ENCODE measurements at places on chromosomes 1 and 21.

DNA sequence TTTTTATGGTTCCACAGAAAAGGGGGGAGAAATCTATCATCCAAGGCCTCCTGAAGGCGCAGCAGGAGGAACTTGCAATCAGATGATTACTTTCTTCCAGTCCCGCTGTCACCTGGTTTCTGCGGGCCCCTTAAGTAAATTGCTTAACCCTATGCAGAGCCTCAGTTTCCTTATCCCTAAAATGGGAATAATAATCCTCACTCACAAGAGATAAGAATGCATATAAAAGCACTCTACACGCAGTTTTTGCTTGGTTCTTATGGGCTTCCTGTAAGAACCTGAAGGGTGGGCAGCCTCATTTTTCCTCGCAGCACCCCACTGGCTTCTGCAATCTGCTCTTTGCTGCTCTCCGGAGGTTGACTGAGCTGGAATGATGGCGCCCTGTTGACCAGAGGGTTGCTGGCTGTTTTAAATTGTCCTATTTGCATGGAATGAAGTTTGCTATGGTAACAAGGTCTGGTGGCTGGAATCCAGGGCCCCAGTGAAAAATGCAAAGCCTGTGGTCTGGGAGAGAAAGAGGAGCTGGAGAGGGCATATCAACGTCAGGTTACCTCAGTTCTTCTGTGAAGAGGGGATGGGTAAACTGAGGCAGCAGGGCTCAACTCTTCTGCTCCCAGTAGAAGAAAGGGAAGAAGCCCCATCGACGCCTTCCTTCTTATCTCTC is 1.0 kb upstream of the KAZN start:
- no peak for DNase-seq

- no peak for DNase-seq
These were observed 14.8 kb upstream of the PAQR6 start for GRCh38 chr1:156262461-156263287.

- no peak for DNase-seq
These were observed 32.4 kb downstream of the BCAR3 start for GRCh38 chr1:93649231-93649630.

DNA sequence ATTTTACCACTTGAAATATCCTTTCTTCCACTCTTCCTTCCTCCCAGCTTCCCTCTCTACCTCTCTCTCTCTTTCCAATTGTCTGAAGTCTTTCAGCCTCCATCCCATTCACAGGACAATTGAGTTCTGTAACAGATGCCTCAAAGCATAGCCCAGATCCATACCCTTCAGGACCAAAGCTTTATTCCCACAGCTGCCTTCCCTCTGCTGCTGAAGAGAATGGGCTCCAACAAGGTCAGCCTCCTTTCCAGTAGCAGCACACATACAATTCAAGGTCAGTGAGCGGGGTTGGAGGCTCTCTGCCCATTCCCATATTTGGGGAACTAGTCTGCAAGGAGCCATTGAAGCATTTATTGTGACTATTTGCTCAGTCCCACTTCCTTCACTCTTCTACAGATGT is 179.9 kb downstream of the DPYD start:
- no peak for DNase-seq

DNA sequence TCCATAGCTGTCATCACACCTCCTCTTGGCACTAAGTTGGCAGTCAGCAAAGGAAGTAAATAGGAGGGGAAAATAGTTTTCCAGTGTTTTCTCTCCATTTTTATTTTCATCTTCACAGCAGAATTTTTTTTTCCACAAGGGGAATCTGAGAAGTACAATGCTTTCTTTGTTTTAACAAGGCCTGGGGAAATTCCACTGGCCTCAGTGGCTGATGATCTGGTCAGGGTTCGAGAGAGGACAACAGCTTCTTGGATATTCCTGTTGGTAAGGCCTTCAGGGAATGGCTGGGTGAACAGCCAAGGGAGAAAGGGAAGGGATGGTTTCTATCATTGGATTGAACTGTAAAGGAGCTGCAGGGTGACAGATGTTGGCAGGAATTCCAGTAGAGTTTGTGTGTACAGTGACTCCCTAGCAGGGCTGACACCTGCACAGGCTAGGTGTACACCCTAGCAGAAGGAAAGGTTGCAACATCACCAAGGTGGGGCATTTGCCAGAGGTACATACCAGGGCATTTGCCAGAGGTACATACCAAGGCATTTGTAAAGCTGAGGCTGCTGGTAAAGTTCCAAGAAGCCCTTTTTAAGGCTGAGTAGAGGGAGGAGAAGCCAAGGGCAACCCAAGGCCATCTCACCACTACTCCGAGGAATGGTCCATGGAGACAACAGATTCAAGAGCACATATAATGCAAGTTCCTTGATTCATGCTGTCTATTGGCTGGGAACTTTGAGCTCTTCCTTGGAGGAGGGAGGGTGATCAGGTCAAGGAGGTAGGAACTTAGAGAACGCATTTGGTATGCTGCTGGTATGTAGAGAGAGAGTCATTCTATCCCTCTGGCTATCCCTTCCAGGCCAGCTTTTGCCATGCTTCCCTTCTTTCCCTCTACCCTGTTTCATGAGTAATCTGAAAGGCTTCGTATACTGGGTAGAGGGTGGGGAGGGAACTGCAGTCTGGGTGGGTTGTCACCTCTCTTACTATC is 3.1 kb downstream of the GJA5 start:
- no peak for DNase-seq

DNA sequence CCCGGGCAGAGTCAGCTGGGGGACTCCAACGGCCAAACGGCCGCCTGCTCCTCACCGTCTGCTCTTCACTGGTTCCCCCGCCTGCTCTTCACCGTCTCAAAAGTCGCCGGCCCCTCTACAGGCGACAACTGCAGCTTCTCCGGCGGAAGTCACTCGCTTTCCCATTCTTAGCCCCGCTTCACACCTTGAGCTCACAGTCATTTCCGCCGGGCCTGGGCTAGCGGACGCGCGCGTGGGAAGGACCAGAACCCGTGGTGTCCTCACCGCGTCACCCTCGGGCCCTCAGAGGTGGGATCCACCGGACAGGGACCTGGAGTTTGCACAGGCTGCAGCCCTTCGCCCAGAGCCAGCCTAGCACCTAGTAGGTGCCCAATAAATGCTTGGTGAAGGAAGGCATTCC is 27.9 kb upstream of the HJV start:
- DNase-seq = no peak

DNA sequence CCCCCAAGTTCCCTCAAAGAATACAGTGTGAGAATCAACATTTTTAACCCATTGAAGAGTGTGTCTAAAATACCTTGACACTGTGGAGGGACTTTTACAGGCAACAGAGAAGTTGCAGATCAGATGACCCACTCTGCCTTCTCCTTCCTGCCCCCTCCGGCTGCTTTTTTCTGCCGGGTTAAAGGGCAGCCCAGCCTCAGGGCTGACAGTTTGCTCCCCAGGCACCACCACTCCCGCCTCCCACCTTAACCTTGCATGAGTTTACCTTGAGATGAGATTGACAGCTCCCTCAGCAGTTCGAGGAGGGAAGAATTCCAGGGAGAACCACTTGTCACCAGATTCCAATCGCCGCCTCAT is 3.2 kb downstream of the MTHFR start:
- DNase-seq = no peak

DNA sequence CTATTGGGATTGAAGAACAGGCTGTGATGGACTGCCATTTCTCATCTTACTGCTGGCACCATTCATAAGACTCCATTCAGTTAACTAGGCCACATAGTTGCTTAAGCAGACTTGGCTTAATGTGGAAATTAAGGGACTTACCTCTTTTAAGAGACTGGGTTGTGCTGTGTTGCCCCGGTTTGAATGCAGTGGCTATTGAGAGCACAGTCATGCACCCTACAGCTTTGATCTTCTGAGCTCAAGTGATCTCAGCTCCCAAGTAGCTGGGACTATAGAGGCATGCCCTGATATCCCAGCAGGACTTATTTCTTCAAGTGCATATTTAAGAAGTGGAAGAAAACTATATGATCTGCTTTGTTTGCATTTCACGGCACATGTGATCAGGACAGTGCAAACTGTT is 181.1 kb downstream of the RASAL2 start:
- no peak for DNase-seq

- DNase-seq = no peak
These were observed 1.2 kb downstream of the SARS1 start for GRCh38 chr1:109214695-109215623.

DNA sequence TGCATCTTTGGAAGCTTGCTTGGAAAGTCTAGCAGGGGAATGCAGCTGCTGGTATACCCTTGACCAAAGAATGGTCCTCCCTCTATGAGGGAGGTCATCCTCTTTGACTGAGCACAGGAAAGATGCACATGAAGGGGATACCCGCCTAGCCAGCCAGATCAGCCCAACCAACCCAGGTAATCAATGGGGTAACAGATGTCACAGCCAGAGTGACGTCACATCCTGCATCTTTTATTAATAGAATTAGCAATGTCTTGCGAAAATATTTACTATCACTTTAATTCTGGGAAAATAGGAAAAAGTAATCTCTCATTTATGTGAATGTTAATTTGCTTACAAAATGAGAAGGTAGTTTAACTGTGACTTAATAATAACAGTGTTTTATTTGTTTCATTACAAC is 25.6 kb upstream of the PTBP2 start:
- no peak for DNase-seq

DNA sequence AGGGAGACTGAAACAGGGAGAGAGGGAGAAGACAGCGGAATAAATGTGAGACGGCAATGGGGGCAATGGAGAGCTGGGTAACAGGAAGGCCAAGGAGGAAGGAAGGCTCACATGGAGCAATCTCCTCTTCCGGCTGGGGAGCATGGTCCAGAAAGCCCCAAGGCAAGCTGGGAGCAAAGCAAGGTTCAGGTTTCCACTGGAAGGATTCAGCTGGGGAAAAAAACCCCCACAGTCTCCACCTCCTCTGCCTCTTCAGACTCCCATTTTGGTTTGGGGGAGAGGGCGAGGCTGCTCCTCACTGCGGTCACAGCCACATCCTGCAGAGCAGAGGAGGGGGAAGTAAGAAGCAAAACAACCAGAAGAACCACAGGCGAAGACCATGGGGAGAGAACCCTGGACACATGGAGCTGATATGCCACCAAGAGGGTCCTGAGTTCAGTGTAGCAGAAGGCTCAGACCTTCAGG is 650 bp downstream of the TNFAIP8L2 start:
- DNase-seq = no peak

GRCh38 chr1:34155860-34156259 is 9.2 kb downstream of the CSMD2 start:
- DNase-seq = no peak

DNA sequence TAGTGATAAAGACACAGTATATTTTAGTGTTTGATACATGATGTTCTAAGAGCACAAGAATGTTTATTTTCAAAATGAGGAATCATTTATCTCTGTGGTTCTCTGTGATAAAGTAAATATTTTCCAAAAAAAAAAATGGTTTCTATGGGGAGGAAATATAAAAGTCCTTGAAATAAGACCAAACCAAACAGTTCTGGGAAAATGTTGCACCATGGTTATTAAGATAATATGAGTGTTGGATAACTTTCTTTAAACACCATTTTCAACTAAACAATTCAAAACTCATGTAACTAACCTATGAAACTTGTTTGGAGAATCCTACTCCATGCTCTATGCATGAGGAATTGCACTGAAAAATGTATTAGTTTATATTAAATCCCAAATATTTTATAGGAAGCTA is 184.6 kb downstream of the KCNT2 start:
- DNase-seq = no peak

GRCh38 chr1:155062702-155063411 is 683 bp upstream of the EFNA4 start:
- no peak for DNase-seq

DNA sequence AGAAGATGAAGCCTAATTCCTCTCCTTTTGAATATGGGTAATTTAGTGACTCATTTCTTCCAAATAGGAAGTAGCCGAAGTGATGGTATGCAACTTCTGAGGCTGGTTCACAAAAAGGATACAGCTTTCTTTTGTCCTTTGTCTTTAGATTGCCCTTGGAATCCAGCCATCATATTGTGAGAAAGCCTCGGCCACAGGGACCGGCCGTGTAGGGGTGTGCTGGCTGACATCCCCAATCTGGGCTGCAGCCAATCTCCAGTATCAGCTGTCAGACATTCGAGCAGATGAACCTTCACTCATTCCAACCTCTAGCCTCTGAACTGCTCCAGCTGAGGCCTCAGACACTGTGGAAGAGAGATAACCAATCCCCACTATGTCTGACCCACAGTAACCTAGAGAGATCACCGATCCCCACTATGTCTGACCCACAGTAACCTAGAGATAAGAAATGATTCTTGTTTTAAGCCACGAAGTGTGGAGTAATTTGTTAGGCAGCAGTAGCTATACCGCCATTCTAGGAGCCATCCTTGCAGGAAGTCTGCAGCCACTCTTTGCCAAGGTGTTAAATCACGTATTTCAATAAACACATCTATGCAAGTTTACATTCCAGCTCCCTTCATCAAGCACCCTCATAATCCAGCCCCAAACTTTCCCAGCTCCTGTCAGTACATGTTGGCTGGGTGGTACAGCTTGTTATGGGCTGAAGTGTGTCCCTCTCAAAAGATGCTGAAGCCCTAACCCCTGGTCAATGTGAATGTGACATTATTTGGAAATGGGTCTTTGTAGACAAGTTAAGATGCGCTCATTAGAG is 2.9 kb upstream of the DIP2A start:
- DNase-seq = no peak

DNA sequence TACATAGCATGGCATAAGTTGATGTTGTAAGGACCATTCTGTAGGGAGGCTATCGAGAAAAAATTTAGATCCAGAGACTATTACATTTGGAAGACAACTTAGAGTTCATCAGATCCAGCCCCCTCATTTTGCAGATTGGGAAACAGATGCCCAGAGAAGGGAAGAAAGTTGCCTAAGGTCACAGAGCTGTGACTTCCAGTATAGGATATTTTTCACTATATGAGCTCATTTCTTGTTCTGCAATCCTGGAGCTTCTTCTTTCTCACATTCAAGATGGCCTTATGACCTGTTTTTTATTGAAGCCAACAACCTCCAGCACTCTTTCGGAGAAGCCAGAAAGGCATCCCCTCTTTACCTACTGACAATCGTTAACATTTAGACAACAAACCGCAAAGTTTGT is 421.8 kb upstream of the PLXNA2 start:
- no peak for DNase-seq

GRCh38 chr1:3369446-3370076 is 84.9 kb upstream of the ARHGEF16 start:
- DNase-seq = no peak

- no peak for DNase-seq
These were observed 346.4 kb downstream of the VAV3 start for GRCh38 chr1:107618539-107618938.
